PC-3 (cell line): ENCODE measurements at places on chromosomes 13 and 19. TPM values are rescaled to one million over a fixed set of nuclear protein-coding genes. Genes with fewer than 3 reads are reported as not detected.

DNA sequence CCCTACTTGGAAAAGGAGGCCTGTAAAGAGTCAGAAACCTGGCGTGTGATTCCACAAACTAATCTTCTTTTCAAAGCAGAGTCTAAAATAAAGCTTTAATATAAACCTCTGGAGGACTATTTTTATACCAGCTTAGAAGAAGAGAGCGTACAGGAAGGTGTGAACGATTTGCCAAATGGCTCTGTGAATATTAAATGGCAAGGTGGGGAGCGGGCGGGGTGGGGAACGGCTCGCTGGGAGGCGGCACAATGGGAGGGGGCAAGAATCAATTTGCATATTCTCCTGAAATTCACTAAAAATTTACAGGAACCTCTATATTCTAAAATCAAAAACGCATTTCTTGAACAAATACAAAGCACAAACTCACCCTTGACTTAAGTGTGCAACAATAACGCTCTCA is 982 bp downstream of the ZNF780B start:
- H3K36me3 ChIP-seq = peaks cover 8% of the 10 kb centered on the region; the same call in 1 of the 2 replicates
- peaks cover 3% of the 10 kb centered on the region; the same call in 1 of the 2 replicates for H3K4me1 ChIP-seq
- DNase-seq = no peak

DNA sequence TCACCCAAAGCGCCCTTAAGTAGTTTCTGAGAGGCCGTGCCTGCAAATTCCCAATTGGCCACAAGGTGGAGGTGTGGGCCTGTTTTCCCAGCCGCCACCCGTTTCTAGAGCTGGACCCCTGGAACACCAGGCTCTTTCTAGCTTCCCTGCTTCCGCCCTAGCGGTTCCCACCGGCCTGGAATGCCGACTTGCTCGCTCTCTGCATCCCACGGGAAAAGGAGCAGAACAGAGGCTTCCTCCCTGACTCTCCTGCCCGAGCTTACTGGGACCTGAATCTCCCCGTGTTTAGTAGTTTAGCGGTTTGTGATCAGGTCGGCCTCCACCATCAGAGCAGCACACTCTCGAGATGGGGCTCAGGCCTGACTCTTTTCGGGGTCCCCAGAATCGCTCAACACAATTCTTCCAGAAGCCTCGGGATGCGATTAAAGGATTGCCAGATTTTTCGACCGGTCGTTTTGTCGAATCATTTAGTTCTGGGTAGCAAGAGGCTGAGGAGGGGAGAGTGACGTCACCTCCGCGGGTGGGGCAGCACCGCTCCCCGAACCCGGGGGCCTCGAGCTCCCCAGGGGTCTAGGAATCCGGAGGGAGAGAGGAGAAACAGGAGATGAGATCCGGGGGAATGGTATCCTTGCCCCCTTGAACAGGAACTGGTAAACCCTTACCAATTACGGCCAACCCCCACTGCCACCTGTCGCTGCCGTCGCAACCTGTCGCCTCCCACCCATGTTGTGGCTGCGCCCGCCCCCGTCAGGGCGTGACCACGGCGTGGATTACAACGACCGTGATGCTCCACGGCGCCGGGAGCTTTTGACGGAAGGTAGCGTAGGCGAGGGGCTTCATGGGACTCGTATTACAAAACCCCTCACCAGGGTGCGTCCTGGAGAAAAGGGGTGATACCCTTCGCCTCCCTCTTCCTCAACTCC is 8.0 kb downstream of the NAPSA start:
- H3K27me3 ChIP-seq = no peaks in the 10 kb centered on the region
- H3K27ac ChIP-seq = no peak overlapping the region
- no peaks in the 10 kb centered on the region for H3K36me3 ChIP-seq
- H3K4me1 ChIP-seq = no peaks in the 10 kb centered on the region; the same call in 1 of the 2 replicates
- peak; percentile 82 for DNase-seq

GRCh38 chr19:10514211-10515145 is 2.8 kb downstream of the S1PR5 start:
- DNase-seq = no peak
- H3K27ac ChIP-seq = no peak overlapping the region
- H3K4me1 ChIP-seq = peaks cover 18% of the 10 kb centered on the region; the same call in 1 of the 2 replicates
- no peaks in the 10 kb centered on the region for H3K27me3 ChIP-seq
- H3K4me3 ChIP-seq = no peak overlapping the region

DNA sequence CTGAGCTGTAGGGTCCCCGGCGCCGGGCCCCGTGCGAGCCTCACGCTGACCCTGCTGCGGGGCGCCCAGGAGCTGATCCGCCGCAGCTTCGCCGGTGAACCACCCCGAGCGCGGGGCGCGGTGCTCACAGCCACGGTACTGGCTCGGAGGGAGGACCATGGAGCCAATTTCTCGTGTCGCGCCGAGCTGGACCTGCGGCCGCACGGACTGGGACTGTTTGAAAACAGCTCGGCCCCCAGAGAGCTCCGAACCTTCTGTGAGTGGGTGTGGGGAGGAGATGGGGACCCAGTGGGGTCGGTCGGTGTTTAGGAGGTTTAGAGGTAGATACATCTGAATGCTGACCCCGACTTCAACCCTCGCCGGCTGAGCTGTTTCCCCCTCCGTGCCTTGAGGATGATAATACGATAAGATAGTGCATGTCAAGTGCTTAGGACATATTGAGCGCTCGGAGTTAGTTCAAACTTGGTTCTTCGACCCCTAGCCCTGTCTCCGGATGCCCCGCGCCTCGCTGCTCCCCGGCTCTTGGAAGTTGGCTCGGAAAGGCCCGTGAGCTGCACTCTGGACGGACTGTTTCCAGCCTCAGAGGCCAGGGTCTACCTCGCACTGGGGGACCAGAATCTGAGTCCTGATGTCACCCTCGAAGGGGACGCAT is 1.9 kb downstream of the ICAM5 start:
- H3K27ac ChIP-seq = no peak overlapping the region
- peaks cover 29% of the 10 kb centered on the region for H3K4me1 ChIP-seq
- DNase-seq = no peak
- peak overlapping the region; percentile 69 for H3K4me3 ChIP-seq
- H3K27me3 ChIP-seq = peaks cover 19% of the 10 kb centered on the region; the same call in 1 of the 2 replicates

GRCh38 chr19:4754248-4754647 is 30.6 kb upstream of the DPP9 start:
- H3K27me3 ChIP-seq = no peaks in the 10 kb centered on the region
- no peak overlapping the region for H3K4me3 ChIP-seq
- DNase-seq = no peak
- H3K27ac ChIP-seq = no peak overlapping the region
- no peaks in the 10 kb centered on the region for H3K4me1 ChIP-seq

- H3K27ac ChIP-seq = no peak overlapping the region
- no peaks in the 10 kb centered on the region for H3K27me3 ChIP-seq
- peaks cover 25% of the 10 kb centered on the region for H3K4me1 ChIP-seq
- DNase-seq = peak; percentile 63
These were observed 24.3 kb downstream of the ARL11 start for GRCh38 chr13:49652355-49653305.

- no peaks in the 10 kb centered on the region for H3K36me3 ChIP-seq
- H3K4me1 ChIP-seq = no peaks in the 10 kb centered on the region
- no peaks in the 10 kb centered on the region for H3K27me3 ChIP-seq
- H3K27ac ChIP-seq = no peak overlapping the region
- no peak overlapping the region for H3K4me3 ChIP-seq
These were observed 868.9 kb upstream of the SLC10A2 start for GRCh38 chr13:103935117-103935516.

- H3K36me3 ChIP-seq = no peaks in the 10 kb centered on the region
- H3K27me3 ChIP-seq = no peaks in the 10 kb centered on the region
- H3K4me1 ChIP-seq = peaks cover 9% of the 10 kb centered on the region
- DNase-seq = no peak
These were observed 38.3 kb upstream of the KCTD4 start for GRCh38 chr13:45238945-45239795.

DNA sequence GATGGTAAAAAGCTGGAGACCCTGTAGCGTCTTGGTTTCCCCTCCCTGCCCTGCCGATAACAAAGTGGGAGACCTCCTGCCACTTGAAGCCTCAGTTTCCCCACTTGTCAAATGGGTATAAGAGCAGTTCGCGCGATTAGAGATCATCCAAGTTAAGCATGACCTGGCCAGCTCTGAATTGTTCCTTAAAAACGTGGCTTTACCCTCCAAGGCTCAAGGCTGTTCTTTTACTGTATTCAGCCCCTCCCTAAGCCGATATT is 421 bp downstream of the TNPO2 start:
- DNase-seq = no peak
- peak overlapping the region; percentile 89 for H3K4me3 ChIP-seq
- H3K27me3 ChIP-seq = no peaks in the 10 kb centered on the region

- no peaks in the 10 kb centered on the region for H3K36me3 ChIP-seq
- no peak overlapping the region for H3K4me3 ChIP-seq
- no peak overlapping the region for H3K27ac ChIP-seq
- DNase-seq = no peak
These were observed 2.7 kb upstream of the ZFP82 start for GRCh38 chr19:36420961-36421748.

- no peaks in the 10 kb centered on the region for H3K4me1 ChIP-seq
- no peaks in the 10 kb centered on the region for H3K27me3 ChIP-seq
- H3K36me3 ChIP-seq = 0 out of 2 replicates have a peak, but pooled peaks cover 3% of the 10 kb centered on the region
- DNase-seq = no peak
- no peak overlapping the region for H3K27ac ChIP-seq
- H3K4me3 ChIP-seq = no peak overlapping the region
These were observed 174.8 kb downstream of the KDM4B start for GRCh38 chr19:5143471-5144411.

GRCh38 chr13:75670496-75670895 is 34.4 kb downstream of the LMO7 start:
- peak; percentile 42 for DNase-seq
- H3K4me1 ChIP-seq = no peaks in the 10 kb centered on the region
- H3K27me3 ChIP-seq = no peaks in the 10 kb centered on the region
- no peaks in the 10 kb centered on the region for H3K36me3 ChIP-seq

DNA sequence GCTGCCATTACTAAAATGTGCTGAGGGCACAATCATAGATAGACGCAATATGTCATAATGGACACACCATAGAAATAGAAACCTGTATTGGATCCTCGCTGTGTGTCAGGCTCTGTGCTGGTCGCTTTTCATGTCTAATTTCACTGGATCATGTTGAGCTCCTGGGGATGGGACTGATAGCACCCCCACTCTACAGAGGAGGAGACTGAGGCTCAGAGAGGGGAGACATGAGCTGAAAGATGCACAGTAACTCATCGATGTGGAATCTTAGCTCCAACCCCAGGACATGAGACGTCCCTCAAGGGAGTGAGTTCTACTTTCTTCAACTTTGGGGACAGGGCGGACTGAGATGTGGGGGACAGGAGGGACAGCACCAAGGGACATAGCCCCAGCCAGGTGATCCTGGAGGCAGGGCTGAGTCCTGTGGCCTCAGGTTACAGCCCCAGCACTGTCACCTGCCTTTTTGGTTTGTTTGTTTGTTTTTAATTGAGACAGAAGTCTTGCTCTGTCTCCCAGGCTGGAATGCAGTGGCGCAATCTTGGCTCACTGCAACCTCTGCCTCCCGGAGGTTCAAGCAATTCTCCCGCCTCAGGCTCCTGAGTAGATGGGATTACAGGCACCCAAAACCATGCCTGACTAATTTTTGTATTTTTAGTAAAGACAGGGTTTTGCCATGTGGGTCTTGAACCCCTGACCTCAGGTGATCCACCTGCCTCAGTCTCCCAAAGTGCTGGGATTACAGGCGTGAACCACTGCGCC is 6.6 kb upstream of the GIPC1 start:
- peak; percentile 76 for DNase-seq
- no peak overlapping the region for H3K27ac ChIP-seq
- no peaks in the 10 kb centered on the region for H3K27me3 ChIP-seq
- no peaks in the 10 kb centered on the region for H3K36me3 ChIP-seq

GRCh38 chr13:93477238-93477637 is 250.6 kb downstream of the GPC6 start:
- no peaks in the 10 kb centered on the region for H3K36me3 ChIP-seq
- no peaks in the 10 kb centered on the region for H3K27me3 ChIP-seq
- no peak overlapping the region for H3K4me3 ChIP-seq
- H3K4me1 ChIP-seq = peaks cover 33% of the 10 kb centered on the region

DNA sequence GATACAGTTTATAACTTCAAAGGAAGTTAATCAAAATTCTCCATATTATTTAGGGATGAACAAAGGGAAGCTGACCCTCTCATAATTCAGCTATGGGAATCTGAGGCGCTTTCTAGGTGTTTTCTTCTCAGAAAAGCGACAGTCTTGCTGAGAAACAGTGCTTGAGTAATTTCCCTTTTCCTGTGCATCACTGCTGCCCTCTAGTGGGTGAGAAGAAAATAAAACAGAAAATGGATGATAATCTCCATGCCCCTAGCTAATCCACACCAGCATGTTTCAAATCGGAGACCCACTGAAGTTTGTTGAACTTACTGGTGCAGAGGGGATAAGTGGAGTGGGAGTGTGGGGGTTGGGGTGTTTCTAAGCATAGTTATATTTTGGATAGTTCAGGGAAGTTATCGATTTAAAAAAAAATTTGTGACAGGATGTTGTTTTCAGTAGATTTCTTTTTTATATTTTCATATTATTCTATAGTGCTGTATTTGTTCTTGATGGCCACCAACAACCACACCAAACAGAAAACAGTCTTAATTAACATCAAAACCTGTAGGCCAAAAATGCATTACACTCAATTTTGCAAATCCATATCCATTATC is 21.4 kb downstream of the LCP1 start:
- H3K4me1 ChIP-seq = no peaks in the 10 kb centered on the region
- no peaks in the 10 kb centered on the region for H3K27me3 ChIP-seq
- peaks cover 19% of the 10 kb centered on the region for H3K36me3 ChIP-seq
- DNase-seq = peak; percentile 57

DNA sequence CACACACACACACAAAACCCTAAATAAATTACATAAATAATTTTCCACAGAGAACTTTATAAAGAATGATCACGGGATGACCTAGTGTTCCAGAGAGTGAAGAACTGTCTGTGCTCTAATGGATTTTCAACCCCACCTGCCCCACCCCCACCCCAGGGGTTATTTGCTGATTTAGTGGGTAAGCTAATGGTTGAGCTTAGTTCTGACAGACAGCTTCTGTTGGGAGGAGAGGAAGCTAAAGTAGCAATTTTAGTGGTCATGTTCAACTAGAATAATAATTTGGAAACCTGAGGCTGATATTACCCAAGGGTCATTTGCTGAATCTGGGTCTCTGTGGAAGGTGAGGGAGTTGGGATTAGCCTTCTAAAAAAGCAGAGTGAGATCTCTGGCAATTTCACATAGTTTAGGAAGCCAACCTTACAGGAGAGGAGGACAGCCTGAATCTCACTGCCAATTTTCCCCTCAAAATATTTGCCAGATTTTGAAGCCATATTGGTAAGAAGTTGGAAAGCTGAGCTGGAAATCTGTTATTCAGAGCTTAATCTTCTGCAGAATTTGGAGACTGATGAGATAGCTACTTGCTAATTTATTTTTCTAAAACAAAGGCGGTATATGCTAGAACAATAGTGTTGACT is 68.7 kb downstream of the POSTN start:
- no peak overlapping the region for H3K4me3 ChIP-seq
- no peaks in the 10 kb centered on the region for H3K36me3 ChIP-seq
- no peaks in the 10 kb centered on the region for H3K4me1 ChIP-seq
- no peak overlapping the region for H3K27ac ChIP-seq
- peaks cover 19% of the 10 kb centered on the region for H3K27me3 ChIP-seq

Gene C2CD4C
- 0.29 TPM in 2 replicates for total RNA-seq

Gene ZNF177
- total RNA-seq = 1.3 and 1.4 TPM in 2 replicates

Gene ERICH6B
- not detected in 2 replicates for total RNA-seq

Gene KRI1
- 52.9 and 72.6 TPM in 2 replicates for total RNA-seq

Gene LONP1
- total RNA-seq = 217 and 306 TPM in 2 replicates

Gene POU2F2
- 1.4 and 2.4 TPM in 2 replicates for total RNA-seq

Gene ZNF729
- total RNA-seq = not detected in 2 replicates

Gene DPF1
- 7.7 and 8.1 TPM in 2 replicates for total RNA-seq

Gene RASL11A
- total RNA-seq = 43.3 and 59.7 TPM in 2 replicates
